ENCODE measurements at places on chromosomes 6 and 20.

DNA sequence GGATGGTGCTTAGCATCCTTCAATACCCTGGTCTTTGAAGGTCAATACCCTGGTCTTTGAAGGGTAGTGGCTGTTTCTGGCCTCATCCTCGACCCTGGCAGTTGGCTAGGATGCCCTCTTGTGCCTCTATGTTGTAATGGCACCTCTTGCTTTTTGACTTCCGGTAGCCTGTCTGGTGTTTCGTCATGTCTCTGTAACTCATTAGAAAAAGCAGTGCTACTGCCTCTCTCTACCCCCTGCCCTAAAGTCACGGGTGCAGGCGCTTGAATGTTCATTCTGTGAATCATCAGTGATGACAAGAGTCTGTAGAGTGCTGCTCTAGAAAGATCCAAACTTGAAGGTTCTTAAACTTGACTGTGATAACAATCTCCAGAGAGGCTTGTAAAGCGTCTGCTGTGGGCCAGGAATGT lies 28.3 kb downstream of the RSPO4 start:
- peak; percentile 26 for DNase-seq

- no peak for DNase-seq
These were observed 215.0 kb downstream of the ARID1B start for GRCh38 chr6:156992020-156992804.

GRCh38 chr6:137155830-137156229 lies 17.6 kb downstream of the IL22RA2 start:
- DNase-seq = peak; percentile 20

DNA sequence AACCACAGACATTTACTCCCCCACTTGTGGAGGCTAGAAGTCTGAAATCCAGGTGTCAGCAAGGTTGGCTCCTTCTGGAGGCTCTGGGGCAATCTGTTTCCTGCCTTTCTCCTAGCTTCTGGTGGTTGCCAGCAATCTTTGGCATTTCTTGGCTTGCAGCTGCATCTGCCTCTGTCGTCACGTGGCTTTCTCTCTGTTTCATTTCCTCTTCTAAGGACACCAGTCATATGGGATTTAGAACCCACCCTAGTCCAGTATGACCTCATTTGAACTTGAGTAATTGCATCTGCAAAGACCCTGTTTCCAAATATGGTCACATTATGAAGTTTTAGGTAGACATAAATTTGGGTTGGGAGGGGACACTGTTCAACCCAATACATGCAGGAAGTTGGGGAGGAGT lies 56.2 kb upstream of the EPB41L1 start:
- DNase-seq = peak; percentile 37
